ENCODE measurements at places on chromosomes 2 and 18.

DNA sequence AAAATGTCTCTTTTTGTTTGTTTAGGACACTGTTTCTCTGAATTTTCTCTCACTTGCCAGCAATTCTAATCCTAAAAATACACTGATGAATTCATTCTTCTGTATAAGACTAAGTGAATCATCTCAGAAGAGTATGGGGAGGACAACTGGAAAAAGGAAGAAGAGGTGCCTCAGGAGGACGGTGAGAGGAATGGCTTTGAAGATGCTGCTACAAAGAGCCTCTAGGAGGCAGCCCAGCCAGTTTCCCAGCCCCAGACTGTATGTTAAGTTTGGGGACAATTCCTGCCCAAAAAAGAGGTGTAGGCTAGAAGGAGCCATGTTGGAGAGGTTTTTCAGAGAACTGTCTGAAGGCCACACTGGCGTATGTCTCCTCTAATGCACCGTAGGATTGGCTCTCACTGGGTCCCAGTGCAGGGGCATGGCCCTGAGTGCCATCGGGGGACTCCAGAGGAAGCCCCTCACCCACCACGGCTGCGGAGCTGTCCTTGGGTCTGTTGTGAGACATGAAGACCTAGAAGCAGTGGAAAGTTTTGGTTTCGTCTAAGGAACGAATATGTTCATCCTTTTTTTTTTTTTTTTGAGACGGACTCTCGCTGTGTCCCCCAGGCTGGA lies 3.1 kb upstream of the SDC1 start:
- DNase-seq: no peak

GRCh38 chr2:181904022-181904632 lies 12.6 kb downstream of the ITPRID2 start:
- DNase-seq: peak; percentile 65

DNA sequence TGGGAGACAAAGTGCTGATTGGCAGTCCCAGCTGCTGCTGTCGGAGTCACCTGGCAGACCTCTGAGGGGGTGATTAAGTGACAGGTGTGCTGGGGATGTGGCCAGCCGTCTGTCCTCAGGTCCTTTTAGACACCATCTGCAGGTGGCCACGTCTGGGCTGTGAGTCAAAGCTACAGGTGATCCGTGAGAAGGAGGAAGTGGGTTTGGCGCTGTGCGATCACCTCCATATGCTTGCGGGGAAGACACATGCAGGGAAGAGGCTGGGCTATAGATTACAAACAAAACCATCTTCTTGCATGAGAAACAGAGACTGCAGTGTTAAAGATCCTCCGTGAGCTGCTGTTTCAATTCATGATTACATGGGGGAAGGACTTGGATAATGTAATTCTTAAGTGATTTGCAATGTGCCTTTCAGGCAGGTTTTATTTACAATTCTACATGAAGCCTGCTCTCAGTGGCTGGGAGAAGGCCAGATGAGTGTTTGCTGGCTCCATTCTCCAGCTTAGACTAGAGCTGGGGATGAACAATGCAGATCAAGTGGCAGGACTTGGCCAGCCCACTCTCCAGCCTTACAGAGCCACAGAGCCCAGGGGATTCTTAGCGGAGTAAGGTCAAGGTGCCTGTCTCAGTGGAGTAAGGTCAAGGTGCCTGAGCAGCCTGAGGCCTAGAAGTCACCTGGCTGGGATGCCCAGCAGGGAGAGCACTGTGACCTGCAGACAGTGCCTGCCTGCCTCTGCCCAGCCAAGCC lies 87.8 kb downstream of the LYPD1 start:
- no peak for DNase-seq

- peak; percentile 84 for DNase-seq
Observed at GRCh38 chr2:73981081-73982001, 3.4 kb upstream of the TET3 start.

DNA sequence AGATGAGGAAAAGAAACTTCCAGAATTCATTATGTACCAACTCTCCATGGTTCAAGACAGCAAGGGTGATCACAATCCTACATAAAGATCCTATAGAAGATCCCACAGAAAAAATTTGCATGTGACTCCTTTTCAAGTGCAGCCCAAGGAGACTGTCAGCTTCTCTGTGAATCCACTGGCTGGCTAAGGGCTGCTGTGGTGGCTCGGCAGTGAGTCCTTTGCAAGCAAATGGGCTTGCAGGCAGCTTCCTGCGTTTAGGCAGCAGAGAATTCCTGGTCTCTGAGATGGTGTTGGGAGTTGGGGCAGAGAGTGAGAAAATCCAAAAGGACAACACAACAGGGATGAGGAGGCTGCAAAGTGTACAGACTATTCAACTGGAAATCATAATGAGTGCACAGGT lies 43.4 kb downstream of the NABP1 start:
- DNase-seq: no peak

DNA sequence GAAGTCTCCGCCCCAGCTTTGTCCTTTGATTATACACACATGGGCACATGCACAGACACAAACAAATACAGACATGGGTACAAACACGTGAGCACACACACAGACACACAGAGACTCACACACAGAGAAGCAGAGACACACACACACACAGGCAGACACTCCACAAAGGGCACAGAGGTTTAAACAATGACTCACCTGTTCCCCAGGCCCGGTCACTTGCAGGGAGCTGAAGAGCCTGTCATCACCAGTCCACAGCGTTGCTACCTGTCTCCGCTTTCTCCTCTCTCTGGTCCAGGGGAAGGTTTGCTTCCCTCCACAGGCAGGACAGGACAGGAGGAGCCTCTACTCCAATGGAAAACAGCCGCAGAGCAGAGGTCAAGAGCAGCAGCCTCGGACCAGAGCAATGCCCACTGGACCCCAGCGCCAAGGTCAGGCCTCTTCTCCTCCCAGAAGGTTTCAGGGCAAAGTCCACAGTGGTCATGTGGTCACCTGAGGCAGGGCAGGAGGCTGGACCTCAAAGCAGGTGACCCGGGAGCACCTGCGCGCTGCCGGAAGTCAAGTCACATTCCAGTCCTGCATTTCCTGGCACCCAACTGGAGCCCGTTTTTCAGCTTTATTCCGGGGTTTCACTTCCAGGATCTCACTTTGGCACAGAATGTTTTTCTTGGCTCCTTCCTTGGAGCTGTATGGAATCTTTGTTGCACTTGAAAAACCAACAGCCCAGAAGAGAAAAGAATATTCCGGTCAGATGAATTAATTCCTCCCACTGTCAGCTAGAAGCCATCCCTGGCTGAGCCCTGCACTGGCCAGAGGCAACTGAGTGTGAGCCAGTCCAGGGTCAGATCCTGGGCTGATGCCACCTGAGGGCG lies at the start of gene RAB17:
Gene RAB17 (minus strand): TSS at position 463 of the 869 bp plus-strand sequence. CDS start 4,580 bp downstream, outside the sequence.
- DNase-seq: no peak

DNA sequence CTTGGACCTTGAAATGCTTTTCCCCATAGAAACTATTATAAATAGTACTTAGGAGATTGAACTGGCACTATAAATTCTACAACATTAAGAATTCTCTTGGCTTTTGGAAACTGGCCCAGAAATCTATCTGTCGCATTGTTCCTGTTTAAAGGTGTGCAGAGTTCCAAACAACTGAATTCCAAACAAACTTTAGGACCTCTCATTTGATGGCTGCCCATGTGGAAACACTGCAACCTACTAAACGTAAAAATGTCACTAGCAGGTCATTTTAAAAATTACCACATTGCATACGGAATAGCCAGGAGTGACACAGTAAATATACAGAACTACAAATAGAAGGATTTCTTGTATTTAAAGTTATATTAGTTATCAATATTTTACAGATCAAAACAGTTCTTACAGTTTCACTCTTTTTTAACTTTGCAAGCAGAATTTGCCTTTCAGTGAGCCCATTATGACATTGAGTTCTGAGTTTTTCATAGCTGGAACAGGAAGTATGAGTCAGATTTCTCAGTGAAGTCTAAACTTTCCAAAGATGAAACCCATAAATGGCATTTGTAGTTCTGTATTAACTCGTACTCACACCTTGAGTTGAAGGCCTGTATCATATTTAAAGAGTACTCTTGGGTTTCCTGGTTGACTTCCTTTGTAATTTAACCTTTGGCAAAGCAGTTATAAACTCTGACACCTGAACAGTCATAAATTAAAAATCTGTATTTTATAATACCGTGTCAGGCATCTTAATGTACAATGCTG lies 142.3 kb upstream of the BOD1L2 start:
- peak; percentile 70 for DNase-seq

GRCh38 chr18:73594749-73595148 lies 552.9 kb downstream of the FBXO15 start:
- no peak for DNase-seq

GRCh38 chr2:129008055-129008880 lies 689.6 kb upstream of the HS6ST1 start:
- DNase-seq: no peak

DNA sequence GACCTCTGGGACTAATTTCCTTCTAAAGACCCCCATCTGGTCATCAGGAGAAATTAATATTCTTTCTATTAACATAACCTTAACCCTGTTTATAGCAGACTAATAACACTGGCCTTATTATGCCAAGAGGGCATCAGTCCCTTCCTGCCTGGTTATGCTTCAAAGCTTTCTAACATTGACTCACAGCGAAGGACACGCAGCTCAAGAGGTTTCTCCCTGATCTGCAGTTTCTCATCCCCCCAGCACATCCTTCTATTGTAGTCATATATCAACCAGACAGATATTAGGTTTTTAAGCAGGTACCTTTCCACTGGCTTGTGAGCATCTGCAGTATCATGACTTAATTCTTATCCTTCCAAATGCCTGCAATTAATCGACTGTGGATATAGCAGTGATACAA lies 100.0 kb upstream of the CXCR4 start:
- DNase-seq: no peak

- DNase-seq: no peak
Observed at GRCh38 chr2:218954541-218955300, 4.7 kb upstream of the CDK5R2 start.

GRCh38 chr2:46003903-46004473 lies 293.2 kb upstream of the EPAS1 start:
- DNase-seq: no peak

GRCh38 chr2:128392207-128392606 lies 73.5 kb upstream of the HS6ST1 start:
- no peak for DNase-seq

DNA sequence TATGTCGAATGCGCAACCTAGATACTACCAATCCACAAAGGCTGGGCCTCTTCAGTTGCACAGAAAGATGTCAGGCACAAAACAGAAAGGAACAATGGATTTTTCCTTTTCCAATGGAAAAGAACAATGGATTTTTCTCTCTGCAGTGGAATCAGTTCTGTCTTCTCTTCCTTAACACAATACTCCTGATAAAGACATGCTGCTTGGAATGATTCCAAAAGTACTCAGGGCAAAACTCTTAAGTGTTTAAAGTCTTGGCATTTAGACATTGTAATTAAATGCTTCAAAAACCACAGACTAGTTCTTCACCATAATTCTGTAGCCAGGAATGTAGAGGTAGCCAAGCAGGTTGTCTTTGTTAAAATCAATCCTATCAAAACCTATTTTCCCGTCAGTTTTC lies 46.7 kb upstream of the FLACC1 start:
- no peak for DNase-seq

GRCh38 chr2:235042576-235043515 lies 91.0 kb downstream of the SH3BP4 start:
- no peak for DNase-seq

GRCh38 chr18:48534364-48534763 lies 4.5 kb upstream of the CTIF start:
- no peak for DNase-seq

- peak; percentile 55 for DNase-seq
Observed at GRCh38 chr2:29012211-29012681, 31.1 kb downstream of the TOGARAM2 start.

DNA sequence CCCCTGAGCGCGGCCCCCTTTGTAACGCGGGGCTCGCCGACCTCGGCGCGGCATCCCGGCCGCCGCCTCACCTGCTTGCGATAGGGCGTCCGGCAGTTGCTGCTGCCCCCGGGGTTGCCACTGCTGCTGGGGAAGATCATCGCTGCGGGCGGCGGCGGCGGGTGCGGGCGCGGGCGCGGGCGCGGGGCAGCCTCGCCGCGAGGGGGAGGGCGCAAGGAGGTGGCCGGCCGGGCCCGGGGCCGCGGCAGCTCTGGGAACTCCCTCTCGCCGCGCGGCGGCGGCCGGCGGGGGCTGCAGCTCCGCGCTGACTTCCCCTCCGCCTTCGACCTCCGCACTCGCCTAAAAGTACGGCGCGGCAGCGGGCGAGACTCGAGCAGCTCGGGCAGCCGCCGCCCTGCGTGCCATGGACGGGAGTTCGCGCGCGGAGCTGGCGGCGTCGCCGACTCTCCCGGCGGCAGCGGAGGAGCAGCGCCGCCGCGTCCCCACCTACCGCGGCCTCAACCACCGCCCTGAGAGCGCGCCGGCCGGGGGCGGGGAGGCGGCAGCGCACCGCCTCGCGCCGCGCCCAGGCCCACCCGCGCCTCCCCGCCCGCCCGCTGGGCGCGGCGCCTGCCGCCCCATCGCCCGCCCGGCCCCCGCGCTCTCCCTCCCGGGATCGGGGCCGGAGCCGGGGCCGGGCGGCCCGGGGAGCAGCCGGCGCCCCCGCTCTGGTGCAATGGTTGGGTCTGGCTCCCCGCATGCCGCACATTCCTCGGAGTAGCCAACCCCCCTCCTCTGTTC lies 86.0 kb downstream of the RBMS1 start:
- peak; percentile 57 for DNase-seq

- peak; percentile 37 for DNase-seq
Observed at GRCh38 chr2:47437287-47437686, 34.3 kb downstream of the MSH2 start.

- no peak for DNase-seq
Observed at GRCh38 chr2:67208887-67209500, 188.1 kb upstream of the ETAA1 start.

DNA sequence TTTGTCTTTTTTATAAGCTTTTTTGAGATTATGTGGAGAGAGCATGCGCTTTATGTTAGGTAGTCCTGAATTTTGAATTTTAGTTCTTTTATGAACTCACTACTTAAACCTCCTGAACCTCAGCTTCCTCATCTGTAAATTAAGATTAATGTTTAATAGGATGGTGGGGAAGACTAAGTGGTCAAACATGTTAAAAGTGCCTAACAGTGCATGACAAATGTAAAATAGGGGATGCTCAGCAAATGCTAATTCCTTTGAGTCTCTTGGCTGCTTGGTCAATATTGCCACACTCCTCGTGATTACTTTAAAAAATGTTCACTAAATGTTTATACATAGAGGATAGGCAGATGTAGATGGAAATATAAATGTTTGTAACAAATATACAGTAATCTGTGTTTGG lies 6.8 kb downstream of the BIRC6 start:
- DNase-seq: no peak

- DNase-seq: no peak
Observed at GRCh38 chr2:149703281-149703680, 115.7 kb upstream of the MMADHC start.

DNA sequence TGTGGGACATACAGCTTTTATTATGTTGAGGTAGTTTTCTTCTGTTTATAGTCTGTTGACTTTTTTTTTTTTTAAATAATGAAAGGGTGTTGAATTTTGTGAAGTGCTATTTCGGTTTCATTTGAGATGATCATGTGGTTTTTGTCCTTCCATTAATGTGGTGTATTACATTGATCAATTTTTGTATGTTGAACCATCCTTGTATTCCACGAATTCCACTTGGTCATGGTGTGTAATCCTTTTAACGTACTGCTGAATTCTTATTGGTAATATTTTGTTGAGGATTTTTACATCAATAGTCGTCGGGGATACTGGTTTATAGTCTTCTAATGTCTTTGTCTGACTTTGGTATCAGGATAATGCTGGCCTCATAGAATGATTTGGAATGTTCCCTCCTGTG lies 18.8 kb downstream of the ALMS1 start:
- DNase-seq: no peak

GRCh38 chr2:119487434-119488244 lies 36.6 kb downstream of the SCTR start:
- no peak for DNase-seq

- peak; percentile 20 for DNase-seq
Observed at GRCh38 chr2:47631792-47632398, 151.1 kb upstream of the MSH6 start.

- peak; percentile 87 for DNase-seq
Observed at GRCh38 chr2:189287982-189288521, 108.5 kb upstream of the COL5A2 start.
